ENCODE measurements at places on chromosomes 16 and 17.

DNA sequence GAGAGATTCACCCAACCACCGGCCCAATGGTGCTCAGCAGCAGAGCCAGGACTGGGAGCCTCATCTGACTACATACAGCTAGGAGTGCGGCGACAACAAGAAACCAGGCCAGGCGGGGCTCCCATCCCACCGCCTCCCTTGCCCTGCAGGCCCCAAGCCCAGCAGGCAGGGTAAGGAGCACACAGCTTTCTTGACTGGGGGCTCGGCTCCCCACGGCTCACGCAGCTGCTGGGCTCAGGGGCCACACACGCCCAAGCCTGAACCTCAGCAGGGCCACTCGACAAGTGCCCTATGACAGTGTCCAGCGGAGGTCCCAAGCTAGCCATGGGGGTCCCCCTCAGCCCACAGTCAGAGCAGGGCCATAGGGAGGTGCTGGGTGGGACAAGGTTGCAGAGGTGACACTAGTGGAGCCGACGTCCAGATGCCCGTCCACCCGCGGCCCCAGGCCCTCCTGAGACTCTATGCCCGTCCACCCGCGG lies 13.7 kb downstream of the PIEZO1 start:
- no peak for DNase-seq

DNA sequence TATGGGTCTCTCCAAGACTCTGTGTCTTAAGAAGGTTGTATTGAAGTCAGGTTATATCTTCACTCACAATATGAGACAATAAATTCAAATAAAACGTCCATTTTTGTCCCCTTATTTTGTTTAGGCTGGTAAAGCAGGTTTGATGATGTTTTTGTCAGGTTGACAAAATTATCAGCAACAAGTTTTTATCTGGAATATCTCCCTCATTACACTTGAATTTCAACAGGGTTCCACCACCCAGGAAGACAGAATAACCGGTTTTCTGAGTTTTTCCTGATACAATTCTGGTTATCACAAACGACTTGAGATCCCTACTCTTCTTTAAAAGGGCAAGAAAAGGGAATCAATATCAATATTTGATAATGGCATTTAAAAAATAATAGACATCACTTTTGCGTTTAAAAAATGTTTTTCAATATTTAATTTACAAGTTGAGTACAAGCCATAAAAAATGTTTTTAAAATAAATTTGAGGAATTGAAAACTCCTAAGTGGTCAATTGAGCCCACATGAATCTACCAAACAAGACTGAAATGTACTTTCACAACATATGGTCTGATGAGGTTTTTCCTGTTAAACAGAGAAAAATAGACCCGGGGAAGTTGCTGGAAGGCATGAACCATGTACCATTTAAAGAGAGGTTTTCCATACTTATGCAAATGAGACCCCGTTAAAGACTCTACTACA lies 1.4 kb upstream of the ATP6V0A1 start:
- no peak for DNase-seq

DNA sequence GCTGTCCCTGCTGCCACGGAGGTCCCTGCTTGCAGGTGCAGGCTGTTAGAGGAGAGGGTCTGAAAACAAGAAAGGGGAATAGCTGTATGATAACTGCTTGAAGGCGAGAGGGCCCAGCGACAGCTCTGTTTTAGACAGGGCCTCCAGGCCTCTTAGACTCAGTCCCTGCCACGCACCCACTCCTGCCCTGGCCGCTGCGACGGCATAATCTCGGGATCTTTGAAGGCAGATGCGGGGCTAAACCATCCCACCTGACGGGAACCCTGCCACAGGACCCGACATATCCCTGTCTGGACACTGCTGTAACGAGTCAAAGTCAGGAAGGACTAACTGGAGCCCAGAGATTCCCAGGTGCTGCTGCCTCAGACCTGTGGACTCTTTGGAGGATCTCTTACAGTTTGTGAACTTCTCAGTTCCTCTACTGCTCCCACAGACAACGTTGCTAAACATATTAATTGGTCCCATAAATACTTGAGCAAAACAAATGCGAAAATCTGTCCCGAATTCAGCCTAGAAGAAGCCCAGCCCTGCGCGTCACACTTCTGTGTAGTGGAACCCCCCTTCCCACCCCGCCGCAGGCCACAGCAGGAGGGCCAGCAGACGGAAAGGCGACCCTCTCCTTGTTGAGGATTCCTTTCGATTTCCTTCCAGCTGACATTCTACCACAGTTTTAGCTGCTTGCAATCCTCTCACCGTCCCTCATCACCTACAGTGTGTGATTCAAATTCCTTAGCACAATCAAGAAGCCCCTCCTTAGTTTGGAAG lies 998 bp upstream of the TMEM11 start:
- DNase-seq, result no peak

- no peak for DNase-seq
These were observed 4.7 kb upstream of the SLC13A2 start for GRCh38 chr17:28468781-28469180.

- DNase-seq, result no peak
These were observed 132.2 kb upstream of the HS3ST2 start for GRCh38 chr16:22681554-22682291.

- peak; percentile 60 for DNase-seq
These were observed 13.5 kb downstream of the KNOP1 start for GRCh38 chr16:19704321-19705145.

DNA sequence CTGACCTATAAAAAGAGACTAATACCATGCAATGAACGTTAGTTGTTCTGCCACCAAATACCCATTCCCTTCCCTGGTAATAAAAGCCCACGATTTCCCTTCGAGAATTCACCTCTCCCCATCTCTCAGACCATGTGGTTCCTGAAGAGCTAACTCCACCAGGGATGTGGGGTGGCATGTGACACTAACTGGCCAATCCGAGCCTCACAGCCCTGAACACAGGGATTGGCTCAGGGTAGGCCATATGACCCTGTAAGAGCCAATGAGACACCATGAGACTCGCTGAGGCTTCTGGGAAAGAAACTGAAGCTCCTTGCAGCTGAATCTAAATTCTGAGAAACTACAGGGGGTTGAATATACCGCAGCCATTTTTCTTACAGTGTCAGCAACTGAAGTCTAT lies 21.1 kb downstream of the HELZ start:
- DNase-seq, result peak; percentile 44

DNA sequence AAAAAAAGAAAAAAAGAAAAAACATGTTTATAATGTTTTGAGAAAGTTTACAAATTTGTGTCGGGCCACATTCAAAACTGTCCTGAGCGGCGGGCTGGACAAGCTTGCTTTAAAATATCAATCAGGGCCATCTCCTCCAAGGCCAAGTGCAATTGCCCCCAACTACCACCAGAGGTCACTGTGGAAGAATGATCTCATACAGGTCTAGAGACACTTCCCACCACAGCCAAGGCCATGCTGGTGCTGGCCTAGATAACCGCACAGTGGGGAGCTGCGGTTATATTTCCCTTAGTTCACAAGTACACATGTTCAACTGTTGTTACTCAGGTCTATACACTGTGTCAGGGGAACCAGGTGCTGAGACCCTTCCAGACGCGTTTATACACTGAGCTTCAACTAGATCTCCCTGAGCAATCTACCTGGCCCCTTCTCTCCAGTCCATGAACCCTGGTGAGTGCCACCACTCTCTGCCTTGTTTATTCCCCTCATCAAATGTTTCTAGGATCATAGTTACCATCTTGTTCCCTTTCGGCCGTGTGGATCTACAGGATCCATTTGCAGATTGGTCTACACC lies 83.8 kb upstream of the CCL2 start:
- peak; percentile 52 for DNase-seq

DNA sequence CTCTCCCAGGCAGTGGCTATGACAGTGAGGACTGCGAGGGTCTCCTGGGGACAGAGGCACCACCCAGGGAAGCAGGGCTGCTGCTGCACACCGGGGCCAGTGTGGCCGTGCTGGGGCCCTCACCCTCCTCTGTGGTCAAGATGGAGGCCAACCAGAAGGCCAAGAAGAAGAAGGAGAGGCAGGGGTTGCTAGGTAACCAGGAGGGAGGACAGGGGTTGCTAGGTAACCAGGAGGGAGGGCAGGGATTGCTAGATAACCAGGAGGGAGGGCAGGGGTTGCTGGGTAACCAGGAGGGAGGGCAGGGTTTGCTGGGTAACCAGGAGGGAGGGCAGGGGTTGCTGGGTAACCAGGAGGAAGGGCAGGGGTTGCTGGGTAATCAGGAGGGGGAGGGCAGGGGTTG lies 55.2 kb downstream of the ACTG1 start:
- no peak for DNase-seq

Data from HT1080 (cell line).